ENCODE measurements at places on chromosomes 1 and 21. TPM values are rescaled to one million over a fixed set of nuclear protein-coding genes. Genes with fewer than 3 reads are reported as not detected.
A peak's percentile ranks its signal among the peaks of the same experiment; 100 is the strongest.

DNA sequence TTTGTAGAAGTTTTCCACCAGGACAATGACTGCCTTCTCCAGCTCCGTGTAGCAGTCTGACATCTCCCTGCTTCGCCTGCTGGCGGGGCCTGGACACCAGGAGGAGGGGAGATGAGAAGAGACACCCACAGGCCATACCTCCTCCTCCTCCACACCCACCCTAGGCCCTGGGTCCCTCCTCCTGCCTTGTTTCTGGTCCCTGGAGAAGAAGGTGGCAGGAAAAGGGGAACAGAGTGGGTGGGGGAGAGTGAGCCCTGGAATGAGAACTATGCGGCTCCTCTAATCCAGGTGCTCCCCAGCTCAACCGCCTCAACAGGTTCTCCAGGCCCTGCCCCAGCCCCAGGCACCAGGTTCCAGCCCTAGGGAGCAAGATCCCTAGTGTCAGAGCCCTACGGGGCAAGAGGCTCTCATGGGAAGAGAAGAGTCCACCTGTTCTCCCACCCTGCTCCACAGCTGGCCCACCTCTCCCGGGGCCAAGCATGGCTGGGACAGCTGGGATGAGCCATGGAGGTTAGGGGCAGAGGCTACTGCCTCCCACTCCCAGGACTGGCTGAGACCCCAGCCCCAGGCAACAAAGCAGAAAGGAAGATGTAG is 4.8 kb downstream of the S100A16 start:
- no peak for DNase-seq

The SAMD13 gene
- total RNA-seq = 0.71 TPM

The OR2L2 gene
- 0.10 TPM for total RNA-seq

- DNase-seq = no peak
Measured at GRCh38 chr1:23101101-23101827, 67.4 kb downstream of the LUZP1 start.

The RSPO1 gene
- total RNA-seq = 0.60 TPM

GRCh38 chr1:203284411-203285123 is 20.8 kb upstream of the BTG2 start:
- peak; percentile 70 for DNase-seq

The KPNA6 gene
- total RNA-seq = 66.3 TPM

- no peak for DNase-seq
Measured at GRCh38 chr1:54497338-54497737, 50.7 kb upstream of the ACOT11 start.

DNA sequence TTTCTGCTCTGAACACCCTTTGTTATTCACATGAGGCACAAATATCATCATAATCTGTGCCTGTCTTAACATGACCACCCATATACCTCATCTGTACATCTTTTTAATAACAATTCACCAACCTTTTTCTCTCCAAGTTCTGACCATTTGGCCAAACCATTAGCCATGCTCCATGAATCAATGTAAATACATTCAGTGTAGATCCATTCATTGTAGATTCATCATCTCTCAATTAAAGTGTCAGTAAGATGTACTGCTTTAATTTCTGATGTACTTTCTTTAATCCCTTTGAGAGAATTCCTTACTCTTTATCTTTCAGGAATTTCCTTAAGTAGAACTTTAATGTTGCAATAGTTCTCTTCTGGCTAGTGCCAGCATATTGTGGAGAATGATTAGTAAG is 126.2 kb upstream of the LRRC7 start:
- no peak for DNase-seq

GRCh38 chr1:76868916-76869315 is 1.6 kb downstream of the ST6GALNAC5 start:
- DNase-seq = no peak

The RXFP4 gene
- not detected for total RNA-seq

DNA sequence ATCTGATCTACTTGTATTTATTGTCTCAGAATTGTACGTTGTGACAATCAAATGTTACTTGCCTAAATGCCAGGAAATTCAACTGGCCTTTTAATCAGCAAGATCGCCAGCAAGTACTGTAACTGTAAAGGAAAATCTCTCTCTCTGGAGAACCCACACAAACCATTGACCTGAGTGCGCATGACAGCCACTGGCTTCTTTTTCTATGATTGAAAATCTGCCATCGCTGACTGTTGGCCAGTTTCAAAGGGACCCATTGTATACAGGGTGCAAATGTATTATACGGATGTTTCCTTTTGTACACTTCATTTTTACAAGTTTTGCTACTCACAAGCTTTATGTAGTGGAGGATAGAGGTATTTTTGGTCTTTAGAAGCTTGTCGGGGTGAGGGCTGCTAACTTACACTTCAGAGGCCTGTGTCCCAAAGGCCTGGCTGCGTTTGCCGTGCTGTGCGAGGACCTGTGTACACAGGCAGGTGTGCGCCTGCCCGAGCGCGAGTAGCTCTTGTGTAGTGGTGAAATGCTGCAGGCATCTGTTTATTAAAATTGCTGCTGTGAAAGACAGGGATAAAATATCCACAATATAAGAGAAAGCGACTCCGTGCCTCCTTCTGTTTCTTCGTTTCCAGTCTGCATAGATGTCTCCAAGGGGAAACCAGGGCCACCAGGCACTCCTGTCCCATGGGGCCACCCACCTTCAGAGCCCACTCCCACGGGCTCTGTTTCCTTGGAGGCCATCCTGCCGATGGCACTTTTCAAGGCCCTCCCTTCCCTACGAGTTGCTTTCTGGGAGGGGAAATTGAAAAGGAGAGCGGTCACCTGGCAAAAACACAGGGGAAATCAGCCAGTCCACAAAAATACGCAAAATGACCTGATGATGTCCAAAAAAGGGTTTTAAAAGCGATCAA is 25.3 kb upstream of the TRAPPC10 start:
- DNase-seq = no peak

The SYNC gene
- 57.5 TPM for total RNA-seq

Data from posterior vena cava (tissue), 2 donors.